Immature natural killer cell (primary cell): ENCODE measurements at places on chromosomes 16 and 17. TPM values are rescaled to one million over a fixed set of nuclear protein-coding genes. Genes with fewer than 3 reads are reported as not detected.

DNA sequence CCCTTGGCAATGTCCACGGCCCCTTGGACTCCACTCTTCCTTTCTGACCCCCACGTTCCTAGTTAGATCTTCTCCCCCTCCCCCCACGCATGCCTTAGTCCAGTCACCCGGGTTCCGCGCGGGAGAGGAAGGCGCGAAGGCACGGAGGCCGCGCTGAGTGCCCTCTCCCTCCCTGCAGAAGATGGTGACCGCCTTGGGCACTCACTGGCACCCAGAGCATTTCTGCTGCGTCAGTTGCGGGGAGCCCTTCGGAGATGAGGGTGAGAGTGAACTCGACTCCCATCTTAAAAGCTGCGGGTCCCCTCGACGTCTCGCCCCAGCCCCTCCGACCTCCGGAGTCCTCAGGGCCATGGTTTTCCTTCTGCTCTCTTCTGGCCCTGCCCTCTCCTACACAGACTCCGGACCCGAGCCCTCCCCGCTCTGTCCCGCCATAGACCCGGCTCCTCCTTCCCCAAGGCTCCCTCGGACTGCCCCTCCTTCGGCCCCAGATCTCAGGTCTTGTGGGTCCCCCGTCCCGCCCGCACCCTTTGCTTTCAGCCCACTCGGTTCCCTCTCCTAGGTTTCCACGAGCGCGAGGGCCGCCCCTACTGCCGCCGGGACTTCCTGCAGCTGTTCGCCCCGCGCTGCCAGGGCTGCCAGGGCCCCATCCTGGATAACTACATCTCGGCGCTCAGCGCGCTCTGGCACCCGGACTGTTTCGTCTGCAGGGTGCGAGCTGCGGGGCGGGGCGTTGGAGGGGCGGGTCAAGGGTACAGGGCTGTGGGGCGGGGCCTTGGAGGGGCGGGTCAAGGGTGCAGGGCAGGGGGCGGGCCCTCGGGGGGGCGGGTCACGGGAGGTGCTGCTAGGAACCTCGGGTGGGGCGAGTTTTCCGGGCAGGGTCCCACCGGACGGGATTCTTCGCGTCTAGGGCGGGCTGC lies 4.6 kb downstream of the TGFB1I1 start:
- peak overlapping the region; percentile 86 for H3K4me3 ChIP-seq

GRCh38 chr16:577796-578195 lies 8.0 kb downstream of the PIGQ start:
- no peaks in the 10 kb centered on the region for H3K4me1 ChIP-seq
- no peaks in the 10 kb centered on the region for H3K27me3 ChIP-seq
- H3K4me3 ChIP-seq, result no peak overlapping the region
- no peak for DNase-seq

DNA sequence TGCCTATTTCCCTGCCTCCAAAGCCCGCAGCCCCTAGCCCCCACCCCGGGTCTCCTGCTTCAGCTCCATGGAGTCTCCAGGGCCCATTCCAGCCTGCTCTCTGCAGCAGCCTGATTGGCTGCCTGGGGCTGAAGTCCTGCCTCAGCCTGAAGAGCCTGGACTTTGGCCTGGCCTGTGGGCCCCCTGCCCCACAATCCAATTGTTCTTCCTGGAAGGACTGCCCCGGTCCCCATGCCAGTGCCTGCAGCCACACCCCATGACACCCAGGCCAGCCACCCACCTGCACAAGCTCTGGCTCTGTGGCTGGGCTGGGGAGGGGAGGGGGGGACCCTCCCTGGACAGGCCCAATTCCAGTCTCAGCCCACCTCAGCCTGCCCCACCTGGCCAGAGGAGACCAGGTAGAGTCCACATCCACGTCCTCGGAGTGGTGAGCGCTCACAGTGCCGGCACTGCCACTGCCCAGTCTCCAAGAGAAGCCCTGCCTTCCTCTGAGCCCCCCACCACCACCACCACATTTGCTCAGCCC lies 12.3 kb downstream of the ENPP7 start:
- H3K4me3 ChIP-seq, result no peak overlapping the region
- no peaks in the 10 kb centered on the region for H3K36me3 ChIP-seq
- peaks cover 4% of the 10 kb centered on the region for H3K4me1 ChIP-seq
- H3K27ac ChIP-seq, result no peak overlapping the region
- peaks cover 17% of the 10 kb centered on the region for H3K27me3 ChIP-seq
- DNase-seq, result no peak

DNA sequence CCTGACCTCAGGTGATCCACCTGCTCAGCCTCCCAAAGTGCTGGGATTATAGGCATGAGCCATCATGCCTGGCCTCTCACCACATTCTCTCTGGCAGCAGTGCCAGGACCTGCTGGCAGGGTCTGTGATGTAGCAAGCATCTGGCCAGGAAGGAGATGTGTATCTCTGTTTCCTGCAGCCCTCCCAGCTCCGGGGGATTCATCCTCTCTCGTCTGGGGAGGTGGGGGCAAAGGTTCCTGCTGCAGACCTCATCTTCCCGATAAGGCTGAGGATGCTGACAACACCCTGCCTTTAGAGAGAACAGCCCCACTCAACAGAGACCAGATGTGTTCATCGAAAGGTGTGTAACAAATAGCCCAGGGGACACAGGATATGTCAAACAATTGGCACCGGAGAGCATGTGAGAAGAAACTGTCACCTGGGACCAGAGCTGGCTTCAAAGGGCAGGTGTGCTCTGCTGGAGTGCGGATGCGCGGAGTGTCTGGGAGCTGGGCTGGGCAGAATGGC lies 54.8 kb upstream of the SEC14L1 start:
- peaks cover 37% of the 10 kb centered on the region for H3K4me1 ChIP-seq
- H3K27ac ChIP-seq, result peak overlapping the region; percentile 65
- no peak for DNase-seq
- peaks cover 4% of the 10 kb centered on the region for H3K36me3 ChIP-seq
- no peak overlapping the region for H3K4me3 ChIP-seq

The CA5A gene
- not detected for polyA plus RNA-seq

The EPX gene
- polyA plus RNA-seq, result not detected

The CD300H gene
- polyA plus RNA-seq, result 6.4 TPM
